Nucleus accumbens (tissue), 56 donors: ENCODE measurements at places on chromosomes 3 and 15.

DNA sequence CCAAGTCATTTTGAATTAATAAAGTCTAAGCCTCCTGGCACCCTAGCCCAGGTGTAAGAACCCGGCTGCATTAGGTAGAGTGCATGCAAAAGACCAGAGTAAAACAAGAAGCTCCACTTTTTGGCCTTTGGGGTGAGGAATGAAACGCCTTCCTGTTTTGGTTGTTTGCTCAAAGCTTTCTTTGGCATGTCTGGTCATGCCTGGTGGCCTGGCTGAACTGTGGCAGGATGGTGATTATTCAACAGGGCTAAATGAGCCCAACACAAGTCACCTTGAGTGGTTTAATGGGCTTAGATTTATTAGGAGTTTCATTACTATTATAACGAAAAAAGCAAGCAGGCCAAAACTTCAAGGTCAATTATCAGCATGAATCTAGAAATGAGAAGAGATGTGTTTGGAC lies 40.9 kb upstream of the LDHAL6B start:
- no peak for DNase-seq

- DNase-seq, result no peak
Measured at GRCh38 chr3:23882487-23882918, 34.3 kb downstream of the NKIRAS1 start.

GRCh38 chr15:31488437-31489204 lies 162.0 kb downstream of the KLF13 start:
- peak; percentile 32 for DNase-seq

- DNase-seq, result no peak
Measured at GRCh38 chr15:74010929-74011540, 16.5 kb downstream of the PML start.

DNA sequence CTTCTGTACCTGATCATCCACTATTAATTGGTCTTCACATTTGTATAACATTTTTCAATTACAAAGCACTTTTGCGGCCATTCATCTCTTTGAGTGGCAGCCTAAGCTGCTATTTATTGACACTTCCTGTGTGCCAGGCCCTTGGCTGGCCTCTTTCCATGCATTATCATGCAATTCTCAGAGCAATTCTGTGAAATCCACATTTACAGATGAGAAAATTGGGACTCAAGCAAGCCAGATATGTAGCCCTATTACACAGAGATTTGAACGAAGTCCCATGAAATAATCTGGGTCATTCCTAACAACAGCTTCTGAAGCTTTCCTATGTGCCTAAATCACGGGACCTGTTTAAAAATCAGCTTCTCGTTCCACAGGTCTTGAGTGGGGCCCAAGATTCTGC lies 17.4 kb downstream of the SLC6A1 start:
- DNase-seq, result no peak

DNA sequence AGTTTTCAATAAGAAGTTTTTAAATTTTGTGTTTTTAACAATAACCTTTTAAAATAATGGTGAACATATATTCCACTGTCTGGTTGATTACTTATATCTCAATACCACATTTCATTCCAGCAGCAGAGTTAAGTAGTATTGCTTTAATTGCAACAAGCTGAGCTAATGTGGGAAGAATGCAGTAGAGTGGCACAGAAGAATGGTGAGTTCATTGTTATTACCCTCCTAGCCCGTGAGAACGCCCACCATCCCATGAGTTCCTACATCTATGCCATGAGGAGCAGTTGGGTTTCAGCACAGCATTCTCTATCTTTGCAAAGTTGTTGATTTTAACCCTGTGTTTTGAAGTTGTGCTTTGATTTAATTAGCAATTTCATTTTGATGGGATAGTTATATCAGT lies 17.8 kb upstream of the NR2E3 start:
- DNase-seq, result no peak

GRCh38 chr3:188796122-188796631 lies 375.6 kb upstream of the TPRG1 start:
- peak; percentile 4 for DNase-seq

DNA sequence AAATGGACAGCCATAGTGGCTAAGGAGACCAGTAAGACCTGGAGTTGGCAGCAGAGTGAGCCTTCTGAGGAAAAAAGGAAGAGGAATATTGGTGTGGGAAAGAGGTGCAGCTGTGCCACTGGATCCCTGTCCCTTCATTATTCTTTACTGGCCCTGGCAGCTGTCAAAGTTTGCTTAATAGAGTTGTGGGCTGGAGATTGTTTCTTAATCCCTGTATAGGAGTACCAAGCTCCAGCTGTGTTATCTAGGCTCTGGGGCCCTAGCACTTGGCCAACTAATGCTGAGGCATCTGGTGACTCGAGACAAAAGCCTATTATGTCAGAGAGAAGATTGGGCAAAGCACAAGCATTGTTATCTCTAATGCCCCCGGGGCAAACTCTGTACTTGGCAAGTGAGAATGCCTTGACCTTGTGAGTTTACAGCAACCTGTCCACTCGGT lies 61.4 kb downstream of the ZNF609 start:
- DNase-seq, result peak; percentile 32
